ENCODE measurements at places on chromosomes 11 and 22.
A peak's percentile ranks its signal among the peaks of the same experiment; 100 is the strongest.

GRCh38 chr11:16791191-16791961 is 52.9 kb downstream of the C11orf58 start:
- DNase-seq, result peak; percentile 69

GRCh38 chr22:27441706-27442475 is 359.7 kb downstream of the MN1 start:
- no peak for DNase-seq

GRCh38 chr22:26892166-26893041 is 235.0 kb downstream of the MIAT start:
- DNase-seq, result no peak

DNA sequence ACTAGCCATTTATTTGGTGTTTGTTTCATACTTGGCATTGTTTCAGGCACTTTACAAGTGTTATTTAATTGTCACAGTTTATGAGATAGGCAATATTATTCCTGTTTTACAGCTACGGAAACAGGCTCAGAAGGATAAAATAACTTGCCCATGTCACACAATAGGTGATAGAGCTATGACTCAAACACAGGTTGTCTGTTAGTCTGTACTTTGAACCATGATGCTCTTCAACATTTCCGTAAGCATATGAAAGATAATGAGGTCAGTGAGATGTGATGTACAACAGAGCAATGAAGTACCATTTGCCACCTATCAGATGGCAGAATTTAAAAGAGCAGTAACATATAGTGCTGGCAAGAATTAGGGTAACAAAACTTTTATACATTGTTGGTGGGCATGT is 15.3 kb downstream of the TUG1 start:
- DNase-seq, result no peak

DNA sequence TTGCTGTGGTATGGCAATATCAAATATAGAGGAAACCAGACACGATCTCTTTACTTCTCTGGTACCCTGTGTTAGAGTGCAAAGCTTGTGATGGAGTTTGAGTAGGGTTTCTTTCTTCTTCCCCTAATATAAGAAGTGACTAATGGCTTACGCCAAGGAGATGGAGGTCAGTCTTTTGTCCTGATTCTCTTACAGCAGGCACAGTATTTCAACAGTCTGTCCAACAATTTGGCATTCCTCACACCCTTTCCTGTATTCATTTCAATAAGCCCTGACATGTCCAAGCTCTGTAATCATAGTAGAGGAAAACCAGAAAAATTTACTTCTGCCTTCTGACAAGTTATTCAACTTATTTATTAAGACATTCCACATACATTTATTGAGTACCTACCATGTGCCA is 546.2 kb downstream of the TMEM135 start:
- no peak for DNase-seq

- DNase-seq, result no peak
Measured at GRCh38 chr11:27699242-27699925, 871 bp downstream of the BDNF start.

- DNase-seq, result no peak
Measured at GRCh38 chr11:25520459-25520858, 811.5 kb upstream of the ANO3 start.

DNA sequence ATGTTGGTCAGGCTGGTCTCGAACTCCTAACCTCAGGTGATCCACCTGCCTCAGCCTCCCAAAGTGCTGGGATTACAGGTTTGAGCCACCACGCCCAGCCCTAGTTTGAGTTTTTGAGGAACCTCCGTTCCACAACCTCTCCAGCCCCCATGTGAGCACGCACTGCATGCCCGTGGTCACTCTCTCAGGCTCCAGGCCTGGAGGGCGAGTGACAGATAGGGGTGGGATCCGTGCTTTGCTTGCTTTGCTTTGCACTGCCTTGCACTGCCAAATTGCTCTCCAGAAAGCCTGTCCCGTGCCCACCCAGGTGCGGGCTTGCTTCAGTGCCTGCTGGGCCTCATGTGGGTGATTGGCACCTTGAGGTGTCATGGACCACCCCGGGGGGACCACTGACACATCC is 29.9 kb downstream of the FGF4 start:
- DNase-seq, result no peak

DNA sequence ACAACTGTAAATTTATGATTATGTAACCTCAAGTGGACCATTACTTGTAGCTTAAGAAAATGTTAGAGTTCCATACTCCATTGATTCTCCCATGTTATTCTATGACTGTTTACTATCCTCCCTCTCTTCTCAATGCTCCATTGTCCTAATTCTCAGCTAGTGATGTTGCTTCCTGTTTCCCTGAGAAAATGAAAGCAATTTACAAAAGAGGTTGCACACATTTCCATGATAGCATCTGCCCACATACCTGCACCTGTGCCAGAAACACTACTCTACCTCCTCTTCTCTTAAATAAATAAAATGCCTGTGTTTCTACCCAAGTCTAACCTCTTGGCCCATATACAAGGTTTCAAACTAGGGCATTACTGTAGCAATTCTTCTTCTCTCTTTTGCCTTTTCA is 1620.9 kb downstream of the FAM181B start:
- no peak for DNase-seq

DNA sequence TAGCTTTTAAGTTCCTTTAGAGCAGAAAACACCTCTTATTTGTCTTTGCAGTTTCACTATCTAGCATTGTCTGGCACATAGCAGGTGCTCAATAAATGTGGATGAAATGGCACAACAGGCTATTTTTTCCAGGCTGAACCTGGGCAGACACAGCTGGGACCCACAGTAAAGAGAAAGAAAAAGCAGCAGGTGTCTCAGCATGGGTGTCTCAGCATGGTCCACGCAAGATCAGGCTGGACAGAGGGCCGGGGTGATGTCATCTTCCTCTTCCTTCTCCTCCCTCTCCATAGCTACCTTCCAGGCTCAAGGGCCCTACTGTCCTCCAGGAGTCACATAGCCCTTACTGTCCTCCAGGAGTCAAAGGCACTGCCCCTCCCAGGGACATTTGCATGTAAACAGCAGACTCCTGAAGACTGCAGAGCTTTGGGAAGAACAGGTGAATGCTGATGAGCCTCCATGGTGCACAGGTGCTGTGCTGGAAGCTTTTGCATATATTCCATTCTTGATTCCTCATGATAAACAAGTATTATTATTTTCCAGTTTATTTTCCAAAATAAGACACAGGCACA is 65.2 kb downstream of the DSCAML1 start:
- no peak for DNase-seq

All from fibroblast of skin of left biceps (primary cell).